Pancreas (tissue), 10 donors: ENCODE measurements at places on chromosomes 6 and 20. TPM values are rescaled to one million over a fixed set of nuclear protein-coding genes. Genes with fewer than 3 reads are reported as not detected.
A peak's percentile ranks its signal among the peaks of the same experiment; 100 is the strongest.

Gene ASIP
- not detected for polyA plus RNA-seq

DNA sequence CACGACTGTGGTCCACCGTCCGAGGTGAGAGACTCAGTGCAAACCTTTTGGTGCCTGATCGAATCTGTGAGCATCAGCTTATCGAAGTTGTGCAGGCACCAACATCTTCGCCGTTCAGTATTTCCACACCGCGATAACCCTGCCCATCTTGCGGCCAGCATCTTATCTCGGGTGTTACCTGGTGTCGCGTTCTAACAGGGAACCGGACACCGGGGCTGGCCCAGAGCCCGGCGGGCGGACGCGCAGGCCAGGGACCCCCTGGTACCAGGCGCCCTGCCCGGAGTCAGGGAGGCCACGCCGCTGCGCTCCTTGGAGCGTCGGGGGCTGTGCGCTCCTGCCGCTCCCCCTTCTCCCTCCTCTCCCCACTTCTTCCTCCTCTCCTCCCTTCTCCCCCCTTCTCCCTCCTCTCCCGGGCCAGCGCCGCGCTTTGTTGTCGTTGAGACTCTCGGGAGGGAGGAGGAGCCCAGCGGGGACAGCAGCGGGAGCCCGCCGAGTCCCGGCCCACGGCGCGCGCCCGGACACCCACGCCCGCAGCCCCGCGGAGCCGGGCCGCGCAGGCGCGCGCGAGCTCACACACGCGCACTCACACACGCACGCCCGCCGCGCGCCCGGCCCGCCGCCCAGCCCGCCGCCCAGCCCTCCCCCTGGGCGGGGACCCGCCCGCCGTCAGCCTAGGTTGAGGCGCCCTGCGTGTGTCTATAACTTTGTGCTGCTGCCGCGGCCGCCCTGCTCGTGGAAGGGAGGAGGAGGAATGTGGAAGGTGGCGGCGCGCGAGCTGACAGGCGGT, 1.4 kb upstream of the FOXO3 start:
- peak; percentile 91 for DNase-seq

DNA sequence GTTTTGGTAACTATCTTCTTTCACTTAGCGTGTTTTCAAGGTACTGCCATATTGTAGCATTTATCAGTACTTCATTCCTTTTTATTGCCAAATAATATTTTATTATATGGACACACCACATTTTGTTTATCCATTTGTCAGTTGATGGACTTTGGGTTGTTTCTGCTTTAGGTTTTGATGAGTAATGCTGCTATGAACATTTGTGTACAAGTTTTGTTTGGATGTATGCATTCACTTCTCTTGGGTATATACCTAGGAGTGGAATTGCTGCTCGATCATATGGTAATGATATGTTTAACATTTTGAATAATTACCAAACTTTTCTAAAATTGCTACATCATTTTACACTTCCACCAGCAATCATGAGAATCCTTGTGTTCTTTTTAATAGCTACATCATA, 6.4 kb upstream of the SLC22A7 start:
- DNase-seq = no peak

GRCh38 chr6:484746-485145, 93.2 kb downstream of the IRF4 start:
- DNase-seq = no peak

Gene PNPLA1
- polyA plus RNA-seq = not detected

- DNase-seq = no peak
These were observed 23.9 kb downstream of the MYH7B start for GRCh38 chr20:34979366-34980153.

- no peak for DNase-seq
These were observed 34.5 kb downstream of the TXLNB start for GRCh38 chr6:139257291-139257690.

GRCh38 chr20:63046841-63047240, 40.1 kb upstream of the BHLHE23 start:
- DNase-seq = no peak

GRCh38 chr6:124792386-124792785, 169.9 kb upstream of the RNF217 start:
- no peak for DNase-seq
